Fibroblast of mammary gland (primary cell): ENCODE measurements at places on chromosomes 5 and 9.

- DNase-seq: peak; percentile 50
Observed at GRCh38 chr5:180830253-180831138, 27.9 kb upstream of the MGAT1 start.

DNA sequence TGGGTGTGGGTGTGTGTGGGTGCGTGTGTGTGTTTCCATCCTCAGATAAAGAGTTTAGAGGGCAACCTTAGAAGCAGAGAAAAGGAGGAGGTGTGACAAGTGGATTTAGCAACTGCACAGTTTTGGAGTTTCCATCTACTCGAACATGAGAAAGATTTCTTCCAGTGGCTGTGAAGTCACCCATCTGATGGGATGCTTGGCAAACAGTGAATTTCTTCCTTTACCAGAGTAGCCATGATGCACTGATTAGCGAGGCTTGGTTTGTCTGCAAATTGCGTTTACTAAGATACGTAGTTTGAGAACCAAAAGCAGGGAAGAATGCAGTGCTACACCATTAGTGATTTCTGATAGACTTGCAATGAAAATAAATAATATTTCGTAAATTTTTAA is 791 bp upstream of the STARD4 start:
- no peak for DNase-seq

DNA sequence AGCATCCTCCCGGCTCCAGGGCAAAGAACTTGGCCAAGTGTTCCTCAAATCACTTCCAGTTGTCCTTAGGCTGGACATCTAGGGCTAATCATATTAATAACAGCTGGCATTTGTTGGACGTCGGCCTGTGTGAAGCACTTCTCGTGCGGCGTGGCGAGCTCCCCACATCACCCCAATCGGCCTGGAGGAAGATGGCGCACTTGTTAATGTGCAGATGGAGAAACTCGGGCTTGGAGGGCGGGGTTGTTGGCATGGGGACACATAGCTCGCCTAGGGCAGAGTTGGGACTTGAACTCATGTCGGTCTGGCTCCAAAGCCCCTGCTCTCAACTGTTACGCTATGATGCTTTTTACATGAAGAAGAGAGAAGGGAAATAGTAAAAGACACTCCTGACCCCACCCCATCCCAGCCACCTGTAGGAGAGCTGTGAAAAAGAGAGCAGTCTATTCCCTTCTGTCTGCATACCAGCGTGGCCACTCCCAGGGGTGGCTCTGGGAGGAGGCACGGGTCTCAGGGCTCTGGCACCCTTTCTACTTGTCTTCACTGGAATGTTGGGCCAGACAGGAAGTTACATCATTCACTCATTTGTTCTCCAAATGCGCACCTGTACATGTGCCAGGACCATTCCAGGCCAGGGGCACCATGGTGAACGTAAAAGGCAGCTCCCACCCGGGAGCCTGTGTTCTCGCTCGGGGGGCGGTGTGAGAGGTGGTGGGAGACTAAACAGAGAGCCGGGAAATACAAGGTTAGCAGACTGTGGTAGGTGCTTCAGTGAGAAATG is 12.8 kb upstream of the NUP214 start:
- DNase-seq: no peak

- no peak for DNase-seq
Observed at GRCh38 chr5:90305041-90305720, 104.4 kb downstream of the CETN3 start.

- DNase-seq: no peak
Observed at GRCh38 chr9:80066931-80067330, 495.2 kb downstream of the TLE4 start.

- DNase-seq: no peak
Observed at GRCh38 chr5:111277061-111277460, 52.9 kb downstream of the CAMK4 start.

GRCh38 chr5:2017540-2018389 is 135.0 kb upstream of the IRX4 start:
- DNase-seq: peak; percentile 30
